GM12892 (cell line): ENCODE measurements at places on chromosomes 7 and 10.

DNA sequence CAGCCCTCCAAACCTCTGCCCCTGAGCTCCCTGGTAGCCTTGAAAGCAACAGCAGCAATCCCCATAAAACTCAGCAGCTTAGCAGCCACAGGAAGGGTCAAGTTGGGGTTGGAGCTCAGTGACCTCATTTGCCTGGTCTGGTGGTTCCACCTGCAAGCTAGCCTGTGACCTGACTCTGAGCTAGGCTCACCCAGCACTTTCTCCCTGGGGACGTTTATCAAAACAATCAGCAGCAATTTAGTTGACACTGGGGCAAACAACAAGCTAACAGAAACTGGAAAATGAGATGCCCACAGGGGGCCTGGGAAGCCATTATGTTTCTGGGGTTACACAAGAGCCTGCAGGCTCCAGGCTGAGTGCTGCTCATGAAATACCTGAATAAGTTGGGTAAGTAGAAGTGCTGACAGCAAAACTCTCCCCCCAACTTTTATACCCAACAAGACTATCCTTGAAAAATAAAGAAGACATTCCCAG is 22.4 kb upstream of the CRYGN start:
- DNase-seq: no peak

DNA sequence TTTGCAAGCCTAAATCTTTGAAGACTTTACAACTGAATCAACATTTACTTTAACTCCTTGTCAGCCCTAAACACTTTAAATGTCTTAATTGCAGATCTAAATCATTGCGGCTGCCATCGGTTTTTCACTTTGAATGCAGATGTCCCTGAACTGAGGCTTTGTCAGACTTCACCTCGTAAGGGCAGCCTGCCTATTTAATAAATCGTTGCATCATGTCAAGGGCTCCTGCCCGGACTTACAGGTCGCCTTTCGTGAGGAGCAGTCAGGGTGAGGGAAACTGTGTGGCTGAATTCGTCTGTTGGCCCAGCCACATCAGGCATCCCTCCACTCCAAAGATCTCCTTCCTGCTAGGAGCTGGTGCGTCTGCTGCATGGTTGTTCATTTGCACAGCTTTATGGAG is 368.2 kb upstream of the NPVF start:
- no peak for DNase-seq

GRCh38 chr7:154584352-154585252 is 418.3 kb downstream of the PAXIP1 start:
- no peak for DNase-seq

DNA sequence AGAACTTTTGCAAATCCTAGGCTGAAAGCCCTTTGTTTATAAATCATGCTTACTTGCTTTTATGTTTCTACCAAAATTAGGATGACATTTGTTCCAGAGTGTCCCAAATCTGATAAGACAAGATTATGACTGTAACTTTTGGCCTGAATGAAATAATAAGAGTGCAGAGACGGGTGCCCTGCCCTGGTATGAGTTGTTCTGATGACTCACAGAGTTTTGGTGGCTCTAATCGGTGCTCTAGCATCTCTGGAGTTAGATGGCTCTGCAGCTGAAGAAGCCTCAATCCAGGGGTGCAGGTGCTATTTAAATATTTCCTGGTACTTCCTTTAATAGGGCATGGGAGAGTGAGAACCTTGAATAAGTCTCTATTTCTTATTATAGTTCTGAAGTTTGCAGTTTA is 102.2 kb upstream of the ELMO1 start:
- no peak for DNase-seq

- no peak for DNase-seq
Measured at GRCh38 chr10:92839191-92840085, 8.9 kb upstream of the EXOC6 start.

- DNase-seq: no peak
Measured at GRCh38 chr7:41039981-41040380, 662.9 kb downstream of the INHBA start.

DNA sequence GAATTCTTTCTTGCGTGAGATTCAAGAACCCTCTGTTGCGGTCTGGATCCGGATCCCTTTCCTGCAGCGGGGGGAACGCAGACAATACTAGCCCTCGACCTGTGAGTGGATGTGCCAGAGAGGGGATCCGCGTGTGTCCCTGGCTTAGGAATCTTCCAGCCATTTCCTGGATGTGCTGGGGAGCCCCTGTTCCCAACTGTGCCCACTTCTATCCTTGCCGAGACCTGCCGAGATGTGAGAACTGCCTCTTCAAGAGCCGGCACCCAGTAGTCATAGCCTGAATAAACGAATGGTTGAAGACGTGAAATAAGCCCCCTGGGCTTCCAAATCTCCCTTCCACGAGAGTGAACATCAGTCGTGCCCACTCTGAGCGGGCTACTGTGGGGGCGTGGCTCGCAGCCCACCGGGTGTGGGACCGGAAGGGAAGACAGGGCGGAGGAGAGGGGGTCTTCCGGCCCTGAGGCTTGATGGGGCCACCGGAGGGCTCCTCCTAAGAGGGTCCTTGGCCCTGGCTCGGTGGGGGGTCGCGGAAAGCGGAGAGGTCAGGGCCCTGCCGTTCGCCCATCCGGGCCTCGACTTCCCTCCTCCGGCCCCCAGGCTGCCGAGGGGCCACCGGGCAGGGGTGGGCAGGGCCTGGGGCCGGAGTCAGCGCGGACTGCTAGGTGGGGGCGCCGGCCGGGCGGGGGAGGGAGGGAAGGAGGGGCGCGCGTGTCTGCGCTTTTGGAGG is 1.3 kb upstream of the CCDC136 start:
- no peak for DNase-seq

- DNase-seq: no peak
Measured at GRCh38 chr10:74924251-74924963, 98.0 kb downstream of the KAT6B start.

DNA sequence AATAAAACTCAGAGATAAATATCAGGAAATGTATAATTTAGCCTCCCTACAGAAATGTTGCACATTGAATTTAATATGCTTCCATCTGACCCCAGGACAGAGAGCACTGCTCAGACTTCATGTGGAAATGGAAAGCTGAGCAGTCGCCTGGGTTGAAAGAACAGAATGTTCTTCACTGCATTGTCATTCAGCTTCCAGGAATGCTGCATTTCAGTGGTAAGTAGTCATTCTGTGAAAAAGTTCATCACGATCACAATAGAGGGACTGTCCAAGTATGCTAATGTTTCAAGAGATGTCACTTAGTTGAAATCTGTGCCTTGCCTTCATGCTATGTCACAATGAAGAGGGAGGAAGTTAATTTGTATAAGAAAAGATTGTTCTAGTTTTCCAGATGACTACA is 147.3 kb downstream of the NRCAM start:
- no peak for DNase-seq

DNA sequence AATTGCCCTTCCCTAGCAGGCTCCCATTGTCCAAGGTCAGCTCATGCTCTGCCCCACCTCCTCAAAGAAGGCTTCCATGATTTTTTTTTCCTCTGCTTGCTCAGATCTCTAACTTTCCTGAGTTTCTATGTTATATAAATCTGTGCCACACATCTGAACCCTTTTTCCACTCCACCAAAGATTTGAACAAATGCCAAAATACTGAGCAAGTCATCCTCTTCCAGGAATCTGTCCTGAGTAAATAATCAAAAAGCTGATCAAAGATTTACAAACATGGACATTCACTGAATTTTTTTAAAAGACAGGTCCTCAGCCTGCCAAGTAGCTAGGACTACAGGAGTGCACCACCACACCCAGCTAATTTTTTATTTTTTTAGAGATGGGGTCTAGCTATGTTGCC is 102.8 kb upstream of the ARID5B start:
- DNase-seq: no peak

DNA sequence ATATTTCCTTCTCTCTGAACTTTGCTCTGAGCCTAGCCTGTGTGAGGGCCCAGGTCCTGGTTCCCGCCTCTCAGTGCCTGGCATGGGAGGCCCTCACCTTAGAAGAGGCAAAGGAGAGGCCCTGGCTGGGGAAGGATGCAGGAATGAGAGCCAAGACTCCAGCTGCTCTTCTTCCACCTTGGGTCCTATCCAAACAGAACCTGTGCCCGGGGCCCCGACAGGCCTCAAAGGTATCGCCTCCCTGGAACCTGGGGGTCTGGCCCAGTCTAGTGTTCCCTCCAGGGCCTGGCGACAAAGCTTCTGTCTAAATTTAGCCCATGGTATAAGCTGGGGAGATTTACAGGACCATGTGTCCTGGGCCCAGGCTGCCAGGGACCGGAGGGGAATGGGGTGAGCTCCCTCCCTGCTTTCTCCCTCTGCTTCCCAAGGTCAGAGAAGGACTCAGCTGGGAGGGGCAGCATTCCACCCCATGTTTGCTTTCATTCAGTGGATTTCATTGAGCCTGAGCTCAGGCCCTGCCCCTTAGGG is 12.0 kb upstream of the CRHR2 start:
- DNase-seq: no peak

GRCh38 chr7:69889338-69889975 is 291.2 kb downstream of the AUTS2 start:
- no peak for DNase-seq

DNA sequence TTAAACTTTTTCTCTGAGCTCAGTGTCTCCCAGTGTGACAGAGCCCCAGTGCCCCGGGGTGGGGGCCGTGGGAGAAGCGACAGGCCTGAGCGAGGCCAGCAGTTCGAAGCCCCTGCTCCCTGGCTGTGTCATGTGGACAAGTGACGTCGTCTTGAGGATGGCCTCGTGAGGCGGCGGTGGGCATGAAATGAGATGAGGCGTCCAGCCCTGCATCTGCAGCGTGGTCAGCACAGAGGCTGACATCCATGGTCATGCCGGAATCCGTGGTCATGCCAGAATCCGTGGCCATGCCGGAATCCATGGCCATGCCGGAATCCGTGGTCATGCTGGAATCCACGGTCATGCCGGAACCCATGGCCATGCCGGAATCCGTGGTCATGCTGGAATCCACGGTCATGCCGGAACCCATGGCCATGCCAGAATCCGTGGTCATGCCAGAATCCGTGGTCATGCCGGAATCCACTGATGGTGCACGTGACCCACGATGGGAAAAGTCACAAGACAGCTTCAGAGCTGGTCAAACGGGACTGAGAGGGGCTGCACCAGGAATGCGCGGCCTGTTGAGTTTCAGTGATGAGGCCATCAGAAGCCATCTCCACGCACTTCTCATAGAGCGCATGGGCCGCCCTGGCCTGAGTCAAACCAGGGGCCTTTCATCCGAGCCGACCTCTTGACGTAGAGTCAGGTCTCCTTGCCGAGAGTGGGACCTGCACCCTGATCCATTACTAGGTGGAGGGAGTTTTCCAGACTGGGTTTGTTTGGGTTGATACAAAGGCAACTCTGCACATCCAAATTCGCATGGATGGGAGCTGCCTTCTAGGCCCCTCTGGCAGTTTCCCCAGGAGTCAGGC is 342.5 kb downstream of the PTPRN2 start:
- no peak for DNase-seq

DNA sequence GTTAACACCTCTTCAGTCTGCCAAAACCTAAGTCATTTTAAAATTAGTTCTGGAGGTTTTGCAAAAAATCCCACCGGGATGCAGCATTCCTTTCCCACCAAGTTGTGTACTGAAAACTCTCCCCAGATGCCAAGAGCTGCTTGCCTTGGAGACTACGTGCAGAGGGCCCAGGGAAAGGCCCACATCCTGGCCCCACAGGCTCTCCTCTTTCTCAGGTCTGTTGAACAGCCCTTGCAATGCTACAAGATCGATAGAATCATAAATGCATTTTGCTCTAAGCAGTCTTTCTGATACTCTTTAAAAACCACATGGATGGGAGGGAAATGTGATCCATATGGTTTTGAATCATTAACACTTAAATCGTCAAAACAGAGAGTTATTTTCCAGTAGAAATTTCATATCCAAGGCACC is 126.7 kb upstream of the ZMIZ1 start:
- DNase-seq: no peak

GRCh38 chr7:106520962-106521514 is 139.9 kb downstream of the CCDC71L start:
- DNase-seq: no peak

- no peak for DNase-seq
Measured at GRCh38 chr7:91103363-91103762, 160.9 kb upstream of the FZD1 start.

- DNase-seq: no peak
Measured at GRCh38 chr10:57026307-57026706, 665.2 kb upstream of the ZWINT start.

GRCh38 chr10:6928586-6928985 is 348.5 kb upstream of the PRKCQ start:
- no peak for DNase-seq

DNA sequence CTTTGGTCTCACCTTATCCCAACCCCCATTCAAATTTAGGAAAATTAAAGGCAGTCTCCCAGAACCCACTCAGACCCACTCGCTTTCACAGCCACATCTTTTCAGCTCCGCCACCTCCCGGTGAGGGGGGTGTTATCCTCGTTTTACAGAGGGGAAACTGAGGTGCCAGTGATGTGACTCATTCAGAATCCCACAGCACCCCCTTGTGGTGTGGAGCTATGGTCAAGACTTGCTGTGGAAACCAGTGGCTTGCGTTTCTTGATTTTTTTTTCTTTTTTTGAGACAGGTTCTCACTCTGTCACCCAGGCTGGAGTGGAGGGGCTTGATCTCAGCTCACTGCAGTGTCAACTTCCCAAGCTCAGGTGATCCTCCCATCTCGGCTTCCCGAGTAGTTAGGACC is 27.6 kb downstream of the SLC35G1 start:
- DNase-seq: no peak

DNA sequence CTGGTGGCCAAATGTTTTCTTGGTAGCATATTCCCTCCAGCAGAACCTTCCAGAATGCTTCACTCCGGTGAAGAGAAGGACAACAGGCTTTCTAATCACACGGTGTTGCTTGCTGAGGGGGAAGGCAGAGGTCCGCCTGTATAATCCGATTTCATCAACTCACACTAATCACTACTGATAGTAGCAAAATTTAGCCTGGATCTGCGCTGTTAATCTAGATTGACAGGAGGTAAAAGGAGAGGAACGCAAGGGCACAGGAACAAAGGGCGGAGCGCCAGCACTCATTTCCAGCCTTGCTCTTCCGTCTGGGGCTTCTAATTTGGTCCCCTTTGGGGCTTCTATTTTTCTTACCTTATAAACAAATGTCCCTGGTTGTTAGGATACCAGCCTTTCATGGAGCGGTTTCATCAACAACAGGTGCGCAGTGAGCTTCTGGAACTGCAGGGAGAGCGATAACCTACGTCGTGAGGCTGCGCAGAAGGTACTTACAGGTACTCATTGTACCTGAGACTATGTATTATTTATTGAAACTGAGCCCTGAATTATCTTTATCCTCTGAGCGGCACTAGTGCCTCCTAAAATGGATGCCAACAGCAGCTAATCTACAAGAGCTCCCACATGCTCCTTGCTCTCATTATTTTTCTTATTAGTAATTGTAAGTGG is 150.6 kb downstream of the CACNB2 start:
- DNase-seq: no peak

DNA sequence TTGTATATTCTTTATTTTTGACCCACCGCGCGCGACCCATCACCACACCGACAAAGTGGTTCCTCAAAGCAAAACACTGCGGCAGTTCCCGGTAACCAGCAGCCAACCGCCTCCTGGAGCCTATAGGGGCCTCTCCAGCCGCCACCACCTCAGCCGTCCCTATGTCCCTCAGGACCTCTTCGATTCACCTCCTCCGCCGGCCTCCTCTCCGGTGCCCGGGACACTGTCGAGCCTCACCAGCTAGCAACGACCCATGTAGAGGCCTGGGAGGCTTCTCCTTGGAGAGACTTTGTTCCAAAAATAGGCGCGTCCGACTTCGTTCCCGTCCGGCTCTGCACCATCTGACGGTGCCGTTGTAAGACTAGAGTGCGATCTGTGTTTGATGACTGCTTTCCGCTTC is 158.8 kb downstream of the HGF start:
- no peak for DNase-seq
